SK-N-SH (cell line): ENCODE measurements at places on chromosomes 11 and 22. TPM values are rescaled to one million over a fixed set of nuclear protein-coding genes. Genes with fewer than 3 reads are reported as not detected.

The CTSD gene
- 93.0 and 187 TPM in 2 replicates for polyA plus RNA-seq

The OR51I1 gene
- polyA plus RNA-seq, result 0.08 TPM in 1 of 2 replicates, not detected in the other

The NPTXR gene
- 1.1 and 1.2 TPM in 2 replicates for polyA plus RNA-seq

The CLCF1 gene
- polyA plus RNA-seq, result 27.0 and 27.7 TPM in 2 replicates

The TRIM6 gene
- polyA plus RNA-seq, result 0.46 and 0.94 TPM in 2 replicates

The PTPRCAP gene
- 1.3 and 1.4 TPM in 2 replicates for polyA plus RNA-seq

The CDC42EP2 gene
- polyA plus RNA-seq, result 5.1 and 8.1 TPM in 2 replicates

The KRTAP5-1 gene
- not detected in 2 replicates for polyA plus RNA-seq

The LMO1 gene
- polyA plus RNA-seq, result 0.12 and 0.62 TPM in 2 replicates

The DGAT2 gene
- 1.1 and 1.4 TPM in 2 replicates for polyA plus RNA-seq

The YPEL1 gene
- polyA plus RNA-seq, result 2.4 and 2.7 TPM in 2 replicates

The OR4D5 gene
- polyA plus RNA-seq, result not detected in 2 replicates

The DAGLA gene
- polyA plus RNA-seq, result 2.7 and 3.3 TPM in 2 replicates

The SLC7A4 gene
- polyA plus RNA-seq, result 0.02 TPM in 1 of 2 replicates, not detected in the other

The ART5 gene
- 0.58 and 0.59 TPM in 2 replicates for polyA plus RNA-seq

The BCO2 gene
- 0.87 and 1.2 TPM in 2 replicates for polyA plus RNA-seq

The OR51E2 gene
- 0.03 TPM in 1 of 2 replicates, not detected in the other for polyA plus RNA-seq

The FGF19 gene
- polyA plus RNA-seq, result not detected in 2 replicates

The BATF2 gene
- polyA plus RNA-seq, result 0.20 and 0.28 TPM in 2 replicates

The APOBEC3B gene
- not detected in 2 replicates for polyA plus RNA-seq

The OR8D1 gene
- polyA plus RNA-seq, result not detected in 2 replicates

The MRPL11 gene
- polyA plus RNA-seq, result 33.9 and 45.6 TPM in 2 replicates

The EHF gene
- polyA plus RNA-seq, result not detected in 2 replicates

The IFITM5 gene
- polyA plus RNA-seq, result not detected in 2 replicates
